ENCODE measurements at places on chromosomes 1 and 21. TPM values are rescaled to one million over a fixed set of nuclear protein-coding genes. Genes with fewer than 3 reads are reported as not detected.

GRCh38 chr1:12428334-12428733 lies 189.7 kb downstream of the DHRS3 start:
- peaks cover 16% of the 10 kb centered on the region for H3K4me1 ChIP-seq
- DNase-seq = no peak
- H3K36me3 ChIP-seq = no peaks in the 10 kb centered on the region

- H3K36me3 ChIP-seq = no peaks in the 10 kb centered on the region
- H3K27me3 ChIP-seq = no peaks in the 10 kb centered on the region
- no peak overlapping the region for H3K27ac ChIP-seq
- H3K4me3 ChIP-seq = no peak overlapping the region
These were observed 3.8 kb upstream of the LRRC8C start for GRCh38 chr1:89629146-89629545.

- no peak for DNase-seq
- no peaks in the 10 kb centered on the region for H3K27me3 ChIP-seq
- H3K4me3 ChIP-seq = no peak overlapping the region
- H3K36me3 ChIP-seq = no peaks in the 10 kb centered on the region
- H3K27ac ChIP-seq = no peak overlapping the region
These were observed 3.4 kb upstream of the MARCKSL1 start for GRCh38 chr1:32339363-32339978.

DNA sequence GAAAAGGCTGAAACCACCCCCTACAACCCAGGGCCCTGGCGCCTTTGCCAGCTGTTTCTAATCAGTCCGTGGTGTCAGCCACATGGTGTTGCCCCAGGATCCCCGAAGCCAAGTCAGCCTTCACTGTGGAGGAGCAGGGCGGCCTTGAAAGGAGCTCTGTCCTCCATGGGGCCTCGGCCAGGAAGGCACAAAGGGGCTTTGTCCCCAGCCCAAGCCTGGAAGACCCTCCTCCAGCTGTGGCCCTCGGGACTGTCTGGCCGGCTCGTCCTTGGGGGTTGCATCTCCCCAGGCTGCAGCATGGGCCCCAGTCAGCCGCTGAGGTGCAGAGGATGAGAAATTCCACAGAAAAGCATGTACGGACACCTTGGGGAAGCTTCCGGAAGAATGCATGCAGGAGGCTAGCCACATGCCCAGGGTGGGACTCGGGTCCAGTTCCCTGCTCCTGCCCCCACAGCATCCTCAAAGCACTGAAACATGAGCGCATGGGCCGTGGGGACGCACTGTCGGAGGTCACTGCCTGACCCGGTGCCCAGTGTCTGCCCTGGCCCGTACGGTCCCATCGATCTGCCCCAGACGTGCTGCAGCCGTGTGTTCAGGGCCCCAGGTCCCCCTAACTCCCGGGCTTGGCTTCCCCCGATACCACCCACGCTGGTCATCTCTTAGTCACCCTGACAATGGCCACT lies 38.6 kb upstream of the POFUT2 start:
- no peak for DNase-seq
- peaks cover 44% of the 10 kb centered on the region for H3K4me1 ChIP-seq
- H3K36me3 ChIP-seq = no peaks in the 10 kb centered on the region
- no peaks in the 10 kb centered on the region for H3K27me3 ChIP-seq

F11R gene
- 140 TPM for total RNA-seq

OR2T12 gene
- total RNA-seq = not detected

F5 gene
- 24.0 TPM for total RNA-seq

OLIG2 gene
- total RNA-seq = not detected

FOXO6 gene
- 0.80 TPM for total RNA-seq

S100A5 gene
- total RNA-seq = not detected

Measured in hepatocyte (in vitro differentiated cells).